Bone marrow (tissue), 2 donors: ENCODE measurements at places on chromosomes 3 and 15.

DNA sequence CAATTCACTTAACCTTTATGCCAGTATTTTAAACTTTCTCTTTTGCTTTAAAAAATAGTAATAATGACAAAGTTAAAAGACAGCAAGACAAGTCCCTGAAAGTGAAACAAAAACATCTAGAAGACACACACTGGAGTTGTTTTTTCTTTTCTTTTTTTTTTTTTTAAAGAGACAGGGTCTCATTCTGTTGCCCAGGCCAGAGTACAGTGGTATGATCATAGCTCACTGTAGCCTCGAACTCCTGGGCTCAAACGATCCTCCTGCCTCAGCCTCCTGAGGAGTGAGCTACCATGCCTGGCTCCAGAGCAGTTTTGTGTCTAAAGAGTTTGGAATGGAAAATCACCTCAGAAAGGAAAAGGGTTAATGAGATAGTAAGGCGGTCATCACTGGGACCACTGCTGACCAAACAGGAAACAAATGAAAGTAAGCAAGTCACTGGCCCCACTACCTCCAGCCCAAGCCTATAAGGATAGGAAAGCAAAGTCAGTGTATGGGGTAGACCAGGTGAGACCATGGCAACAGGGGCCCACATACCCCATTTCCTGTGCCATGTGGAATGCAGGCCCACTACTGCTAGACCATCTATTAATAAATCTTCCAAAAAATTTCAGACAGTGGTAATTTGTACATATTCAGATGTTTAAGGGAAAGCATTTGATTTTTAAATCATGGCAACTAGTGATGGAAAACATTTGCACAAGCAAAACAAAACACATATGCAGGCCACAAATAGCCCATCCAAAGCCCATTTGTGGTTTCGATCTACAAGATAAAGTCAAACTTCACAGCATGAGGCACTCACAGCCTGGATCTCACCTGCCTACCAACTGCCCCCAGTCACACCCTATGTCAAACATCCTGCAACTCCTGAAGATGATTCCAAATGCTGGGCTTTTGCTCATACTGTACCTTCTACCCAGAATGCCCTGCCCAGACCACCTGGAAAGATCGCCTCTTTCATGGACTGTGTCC lies 62.6 kb downstream of the OSBPL10 start:
- DNase-seq, result peak; percentile 71

DNA sequence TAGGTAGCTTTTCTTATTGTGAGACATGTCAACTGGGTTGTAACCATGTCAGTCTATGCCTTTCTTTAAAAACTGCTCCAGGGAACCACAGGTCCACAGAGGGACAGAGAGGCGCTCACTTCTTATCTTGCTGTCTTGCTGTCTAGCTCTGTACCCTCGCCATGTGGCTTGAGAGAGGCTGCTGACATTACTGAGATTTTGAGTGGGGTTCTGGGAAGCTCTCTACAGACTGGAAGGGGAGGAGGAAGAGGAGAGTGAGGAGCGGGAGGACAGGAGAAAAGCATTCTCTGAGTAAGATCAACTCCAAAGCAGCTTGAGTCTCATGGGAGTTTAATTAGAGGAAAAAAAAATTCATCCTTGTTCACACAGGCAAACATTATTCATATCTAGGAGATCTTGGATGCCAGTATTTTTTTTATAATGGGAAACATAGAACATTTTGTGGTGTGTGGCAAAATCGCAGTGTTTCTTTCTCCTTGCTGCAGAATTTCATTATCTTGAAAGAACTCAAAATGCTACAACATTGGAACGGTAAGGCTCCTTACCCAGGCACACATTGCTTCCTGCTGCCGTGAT lies 1037.0 kb upstream of the NR2F2 start:
- no peak for DNase-seq

DNA sequence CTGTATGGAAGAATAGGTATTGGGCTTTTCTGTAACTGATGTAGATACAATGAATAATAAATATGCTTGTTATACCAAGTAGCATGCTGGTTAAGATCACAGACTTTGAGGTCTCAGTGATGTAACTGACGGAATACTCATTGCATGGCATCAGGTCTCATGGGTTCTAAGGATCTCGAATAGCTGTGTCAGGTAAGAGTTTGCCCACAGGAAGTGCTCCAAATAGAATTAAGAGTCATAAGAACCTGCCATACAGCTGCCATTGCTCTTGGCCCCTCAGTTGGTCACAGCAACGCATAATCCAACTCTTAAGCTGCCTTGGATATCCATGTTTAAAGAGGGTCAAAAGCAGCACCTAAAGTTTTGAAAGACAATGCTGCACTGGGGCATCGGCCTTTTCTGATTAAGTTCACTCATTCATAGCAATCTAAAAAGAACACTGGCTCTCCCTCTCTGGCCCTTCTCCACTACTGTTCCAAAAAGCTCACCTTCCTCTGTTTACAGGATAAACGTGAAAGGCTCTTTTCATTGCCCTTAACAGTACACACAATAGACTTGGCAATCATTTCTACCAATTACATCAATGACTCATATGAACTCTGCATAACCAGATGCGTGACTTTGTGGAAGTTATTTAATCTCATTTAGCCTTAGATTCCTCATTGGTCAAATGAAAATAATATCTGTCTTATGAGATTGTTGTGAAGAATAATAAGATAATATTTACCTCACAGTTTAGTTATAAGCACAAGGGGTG lies 74.6 kb downstream of the ZBTB20 start:
- DNase-seq, result no peak

- DNase-seq, result no peak
These were observed 307.7 kb upstream of the SEMA6D start for GRCh38 chr15:47409600-47409999.

DNA sequence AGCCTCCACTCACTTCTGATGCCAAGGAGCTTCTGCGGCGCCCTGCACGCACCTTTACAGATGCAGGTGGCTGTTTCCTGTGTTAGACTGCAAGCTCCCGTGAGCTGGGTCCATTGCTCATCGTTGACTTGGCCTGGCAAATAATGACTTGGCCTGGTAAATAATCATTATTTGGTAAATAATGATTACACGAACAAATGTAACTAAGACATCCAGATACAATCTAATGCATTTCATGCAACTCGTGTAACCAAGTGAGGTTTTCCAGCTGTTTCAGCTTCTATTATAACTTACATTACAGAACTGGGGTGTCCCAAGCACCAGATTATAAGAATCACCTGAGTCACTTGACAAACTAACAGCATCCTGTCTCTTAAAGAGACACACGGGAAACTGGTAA lies 92.1 kb upstream of the BHLHE40 start:
- no peak for DNase-seq

DNA sequence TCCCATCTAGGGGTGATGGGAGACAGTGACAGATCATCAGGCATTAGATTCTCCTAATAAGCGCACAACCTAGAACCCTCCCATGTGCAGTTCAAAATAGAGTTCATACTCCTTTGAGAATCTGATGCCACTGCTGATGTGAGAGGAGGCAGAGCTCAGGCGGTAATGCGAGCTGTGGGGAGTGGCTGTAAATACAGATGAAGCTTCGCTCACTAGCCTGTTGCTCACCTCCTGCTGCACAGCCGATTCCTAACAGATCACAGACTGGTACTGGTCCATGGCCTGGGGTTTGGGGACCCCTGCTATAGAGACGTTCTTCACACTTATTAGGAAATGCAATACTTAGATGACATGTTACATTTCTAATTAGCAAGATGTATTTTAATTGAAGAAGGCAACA lies 154.4 kb downstream of the CBLB start:
- DNase-seq, result no peak

DNA sequence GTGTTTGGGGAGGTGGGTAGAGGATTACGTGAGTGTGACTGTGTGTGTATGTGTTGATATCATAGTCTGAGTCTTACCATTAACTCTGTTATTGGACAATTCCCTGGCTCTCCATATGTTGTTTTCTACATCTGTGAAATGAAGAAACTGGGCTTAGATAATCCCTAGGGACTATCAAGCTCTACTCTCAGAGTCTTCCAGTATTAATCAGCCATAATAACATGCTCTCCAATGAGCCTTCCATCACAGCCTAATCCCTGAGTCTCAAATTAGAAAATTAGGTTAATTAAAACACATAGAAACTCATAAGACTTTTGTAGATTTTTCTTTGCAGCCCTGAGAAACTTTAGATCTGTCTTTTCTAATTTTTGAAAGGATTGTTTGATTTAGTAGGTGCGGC lies 404.2 kb upstream of the RARB start:
- DNase-seq, result no peak

DNA sequence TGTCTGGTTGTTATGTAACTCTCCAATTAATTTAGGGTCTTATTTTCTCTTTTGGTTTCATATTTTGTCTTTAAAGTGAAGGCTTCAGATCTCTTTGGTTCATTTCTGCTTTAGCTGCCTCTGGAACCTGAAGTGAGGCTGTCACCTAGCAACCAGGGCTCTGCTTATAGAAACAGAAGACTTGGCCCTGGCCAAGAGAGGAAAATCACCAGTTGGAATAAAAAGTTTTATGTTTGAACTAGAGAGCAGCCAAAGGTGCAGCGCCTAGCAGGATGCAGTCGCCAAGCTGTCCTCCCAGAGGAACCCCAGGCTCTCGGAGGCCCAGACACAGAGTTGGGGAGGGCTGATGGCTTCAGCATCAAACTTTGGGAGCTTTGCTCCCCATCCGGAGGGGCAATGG lies 41.1 kb downstream of the LYZL4 start:
- DNase-seq, result no peak

GRCh38 chr3:111864821-111865656 lies 6.0 kb downstream of the PHLDB2 start:
- DNase-seq, result no peak

DNA sequence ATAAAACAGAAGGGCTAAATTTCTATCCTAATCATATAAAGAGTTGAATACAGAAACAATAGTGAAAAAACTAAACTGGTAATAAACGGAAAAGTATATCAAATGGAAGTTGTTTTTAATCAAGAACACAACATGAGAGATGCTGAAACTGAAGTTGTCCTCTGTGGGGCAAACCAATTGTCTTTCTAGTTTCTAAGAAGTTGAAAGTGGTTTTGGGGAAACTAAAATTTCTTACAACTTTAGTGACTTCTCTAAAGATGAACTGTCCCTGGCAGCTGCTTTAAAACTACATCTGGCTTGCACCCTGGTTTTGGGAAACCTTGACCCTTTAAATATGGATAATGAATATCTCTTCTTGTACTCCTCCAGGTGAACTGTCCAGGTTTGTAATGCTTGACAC lies 155.6 kb downstream of the ADAM10 start:
- no peak for DNase-seq

GRCh38 chr15:24150542-24150941 lies 463.4 kb upstream of the NDN start:
- DNase-seq, result no peak

GRCh38 chr3:40864146-40864782 lies 335.0 kb upstream of the CTNNB1 start:
- no peak for DNase-seq

DNA sequence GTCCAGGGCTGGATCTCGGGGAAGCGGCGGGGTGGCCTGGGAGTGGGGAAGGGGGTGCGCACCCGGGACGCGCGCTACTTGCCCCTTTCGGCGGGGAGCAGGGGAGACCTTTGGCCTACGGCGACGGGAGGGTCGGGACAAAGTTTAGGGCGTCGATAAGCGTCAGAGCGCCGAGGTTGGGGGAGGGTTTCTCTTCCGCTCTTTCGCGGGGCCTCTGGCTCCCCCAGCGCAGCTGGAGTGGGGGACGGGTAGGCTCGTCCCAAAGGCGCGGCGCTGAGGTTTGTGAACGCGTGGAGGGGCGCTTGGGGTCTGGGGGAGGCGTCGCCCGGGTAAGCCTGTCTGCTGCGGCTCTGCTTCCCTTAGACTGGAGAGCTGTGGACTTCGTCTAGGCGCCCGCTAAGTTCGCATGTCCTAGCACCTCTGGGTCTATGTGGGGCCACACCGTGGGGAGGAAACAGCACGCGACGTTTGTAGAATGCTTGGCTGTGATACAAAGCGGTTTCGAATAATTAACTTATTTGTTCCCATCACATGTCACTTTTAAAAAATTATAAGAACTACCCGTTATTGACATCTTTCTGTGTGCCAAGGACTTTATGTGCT lies 527 bp downstream of the B2M start:
- DNase-seq, result peak; percentile 47

- no peak for DNase-seq
These were observed 26.3 kb upstream of the EDEM1 start for GRCh38 chr3:5160940-5161858.

GRCh38 chr3:133934073-133934970 lies 38.6 kb upstream of the RAB6B start:
- DNase-seq, result no peak

DNA sequence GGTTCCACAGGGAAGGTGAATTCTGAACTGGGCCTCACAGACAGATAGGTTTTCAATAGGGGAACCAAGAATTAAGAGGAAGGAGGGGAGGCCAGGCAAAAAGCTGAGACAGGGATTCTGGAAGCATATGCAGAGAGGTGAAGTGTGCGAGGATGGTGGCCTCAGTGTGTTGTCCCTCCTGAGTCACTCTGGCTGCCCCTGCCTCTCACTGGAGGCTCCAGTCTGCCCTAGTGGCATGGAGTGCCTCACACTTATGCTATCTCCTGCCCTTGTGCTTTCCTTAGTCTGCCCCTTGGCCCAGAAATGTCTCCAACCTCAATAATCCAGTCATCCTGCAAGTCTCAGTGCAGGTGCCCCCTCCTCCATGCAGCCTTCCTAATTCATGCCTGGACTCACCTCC lies 32.2 kb upstream of the RBP1 start:
- no peak for DNase-seq

GRCh38 chr3:189404024-189404423 lies 227.2 kb upstream of the TP63 start:
- no peak for DNase-seq

GRCh38 chr3:189947948-189948723 lies 172.6 kb downstream of the P3H2 start:
- no peak for DNase-seq

GRCh38 chr15:79418693-79419279 lies 13.3 kb upstream of the MINAR1 start:
- DNase-seq, result no peak

DNA sequence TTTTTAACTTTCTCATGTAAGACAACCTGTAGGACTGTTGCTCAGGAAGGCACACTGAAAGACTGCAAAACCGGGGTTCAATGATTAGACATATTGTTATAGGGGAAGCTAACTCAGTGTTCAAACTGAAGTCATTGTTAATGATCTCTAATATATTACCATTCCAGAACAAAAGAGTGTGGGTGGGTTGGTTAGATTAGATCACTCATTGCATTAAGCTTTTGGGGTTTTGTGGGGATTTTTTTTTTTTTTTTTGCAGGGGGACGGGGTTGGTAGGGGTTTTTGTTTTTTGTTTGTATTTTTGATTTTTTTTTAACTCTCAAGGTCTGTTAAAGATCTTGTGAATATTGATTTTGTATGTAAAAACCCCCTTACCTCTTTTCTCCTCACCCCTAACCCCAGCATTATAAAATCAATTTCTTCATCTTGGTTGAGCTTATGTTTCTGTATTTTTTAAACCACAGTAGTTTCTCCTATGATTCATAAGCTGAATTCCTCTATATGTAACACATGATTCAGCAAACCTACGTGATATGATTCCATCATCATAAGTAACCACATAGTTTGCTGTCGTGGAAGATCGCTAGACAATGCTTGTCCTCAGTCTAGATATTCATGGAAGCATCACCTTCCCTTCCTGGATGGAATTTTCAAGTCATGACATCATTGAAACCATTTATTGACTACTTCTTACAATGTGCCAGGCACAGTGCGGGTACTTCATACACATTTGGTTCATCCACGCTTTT lies 544.1 kb upstream of the MDFIC2 start:
- no peak for DNase-seq

GRCh38 chr15:48675436-48675835 lies 29.9 kb upstream of the FBN1 start:
- DNase-seq, result no peak

- DNase-seq, result no peak
These were observed 54.1 kb upstream of the PPIB start for GRCh38 chr15:64216730-64217428.

- no peak for DNase-seq
These were observed 16.1 kb upstream of the CACNA1D start for GRCh38 chr3:53478166-53478830.
